ENCODE measurements at places on chromosomes 12 and 14. TPM values are rescaled to one million over a fixed set of nuclear protein-coding genes. Genes with fewer than 3 reads are reported as not detected.

The SERPINA10 gene
- polyA plus RNA-seq, result 0.11 TPM

The IAPP gene
- polyA plus RNA-seq, result not detected

The NELL2 gene
- 25.1 TPM for polyA plus RNA-seq

The DNAJC22 gene
- polyA plus RNA-seq, result 20.8 TPM

The SMCO2 gene
- polyA plus RNA-seq, result 0.37 TPM

The DERA gene
- 49.1 TPM for polyA plus RNA-seq
